Thymus (tissue), 14 donors: ENCODE measurements at places on chromosomes 4 and X.

DNA sequence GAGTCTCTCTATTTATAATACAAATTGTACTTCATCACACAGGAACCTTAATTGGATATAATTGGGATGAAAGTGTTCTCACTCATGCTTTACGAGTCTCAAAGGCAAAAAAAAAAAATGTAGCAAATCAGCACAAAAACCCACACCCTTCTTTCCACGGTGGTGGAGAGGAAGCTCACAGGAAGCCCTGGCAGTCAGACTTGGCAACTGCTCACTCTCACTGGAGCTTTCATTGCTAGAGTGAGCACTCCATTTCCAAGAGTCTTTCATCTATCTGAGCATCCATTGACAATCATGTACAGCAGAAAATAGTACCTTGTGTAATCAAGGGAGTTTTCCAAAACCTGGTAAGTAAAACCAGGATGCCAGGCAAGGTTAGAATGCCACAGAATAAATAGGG, 2159.4 kb upstream of the AGA start:
- no peak for DNase-seq

DNA sequence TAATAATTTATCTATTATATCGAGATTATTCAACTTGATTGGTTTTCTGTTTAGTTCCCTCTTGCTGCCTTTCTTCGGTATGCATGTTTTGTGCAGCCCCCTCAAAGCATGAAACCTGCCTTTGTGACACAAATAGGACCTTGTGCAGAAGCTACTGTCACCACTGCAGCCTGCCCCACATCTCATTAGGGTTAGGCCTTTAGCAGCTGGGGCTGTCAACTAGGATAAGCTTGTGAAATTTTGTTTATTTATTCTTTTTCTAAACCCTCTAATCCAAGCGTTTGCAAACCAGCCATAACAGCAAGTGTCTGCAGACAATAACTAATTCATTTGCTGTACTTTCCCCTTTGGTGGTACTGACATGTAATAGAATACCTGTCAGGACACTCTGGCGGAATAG, 258.9 kb downstream of the RCHY1 start:
- no peak for DNase-seq

GRCh38 chr4:56206258-56206657, 181.0 kb downstream of the AASDH start:
- no peak for DNase-seq

GRCh38 chrX:146449243-146449642, 360.3 kb upstream of the CXorf51B start:
- DNase-seq = no peak

DNA sequence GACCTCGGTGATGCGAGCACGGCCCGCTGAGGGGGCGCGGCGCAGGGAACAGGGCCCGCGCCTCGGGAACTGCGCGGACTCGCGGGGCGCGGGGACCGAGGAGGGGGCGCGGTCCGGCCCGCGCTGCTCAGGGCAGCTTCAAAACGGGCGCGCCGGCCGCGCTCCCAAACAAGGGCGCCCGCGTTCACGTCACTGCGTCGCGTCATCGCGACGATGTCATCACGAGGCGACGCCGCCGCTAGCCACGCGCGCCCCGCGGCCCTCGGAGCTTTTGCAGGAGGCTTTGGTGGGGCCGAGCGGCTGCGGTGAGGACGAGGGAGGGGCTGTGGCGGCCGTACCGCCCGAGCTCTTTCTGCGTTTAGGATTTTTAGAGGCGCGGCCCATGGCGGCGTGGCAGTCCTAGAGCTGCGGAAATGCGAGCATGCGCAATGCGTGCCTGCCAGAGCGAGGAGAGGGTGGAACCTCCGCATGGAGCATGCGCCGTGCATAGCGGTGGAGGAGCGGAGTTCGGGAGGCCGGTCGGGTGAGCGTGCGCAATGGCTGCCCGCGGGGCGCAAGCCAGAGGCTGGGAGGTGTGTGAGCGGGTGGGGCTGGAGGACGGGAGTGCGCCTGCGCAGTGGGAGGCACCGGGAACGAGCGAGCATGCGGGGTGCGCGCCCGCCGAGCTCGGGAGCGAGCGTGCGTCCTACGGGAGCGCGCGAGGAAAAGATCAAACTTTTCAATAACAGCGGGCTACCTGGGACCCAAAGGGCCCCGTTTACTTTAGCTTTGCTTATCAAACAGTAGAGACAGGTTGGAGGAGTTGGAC, at the start of gene PPP2R3B:
Gene PPP2R3B (minus strand): TSS at position 140 of the 808 bp plus-strand sequence. CDS start 216 bp downstream, outside the sequence.
- DNase-seq = peak; percentile 98

GRCh38 chrX:115949900-115950822, 220.4 kb upstream of the AGTR2 start:
- peak; percentile 19 for DNase-seq

DNA sequence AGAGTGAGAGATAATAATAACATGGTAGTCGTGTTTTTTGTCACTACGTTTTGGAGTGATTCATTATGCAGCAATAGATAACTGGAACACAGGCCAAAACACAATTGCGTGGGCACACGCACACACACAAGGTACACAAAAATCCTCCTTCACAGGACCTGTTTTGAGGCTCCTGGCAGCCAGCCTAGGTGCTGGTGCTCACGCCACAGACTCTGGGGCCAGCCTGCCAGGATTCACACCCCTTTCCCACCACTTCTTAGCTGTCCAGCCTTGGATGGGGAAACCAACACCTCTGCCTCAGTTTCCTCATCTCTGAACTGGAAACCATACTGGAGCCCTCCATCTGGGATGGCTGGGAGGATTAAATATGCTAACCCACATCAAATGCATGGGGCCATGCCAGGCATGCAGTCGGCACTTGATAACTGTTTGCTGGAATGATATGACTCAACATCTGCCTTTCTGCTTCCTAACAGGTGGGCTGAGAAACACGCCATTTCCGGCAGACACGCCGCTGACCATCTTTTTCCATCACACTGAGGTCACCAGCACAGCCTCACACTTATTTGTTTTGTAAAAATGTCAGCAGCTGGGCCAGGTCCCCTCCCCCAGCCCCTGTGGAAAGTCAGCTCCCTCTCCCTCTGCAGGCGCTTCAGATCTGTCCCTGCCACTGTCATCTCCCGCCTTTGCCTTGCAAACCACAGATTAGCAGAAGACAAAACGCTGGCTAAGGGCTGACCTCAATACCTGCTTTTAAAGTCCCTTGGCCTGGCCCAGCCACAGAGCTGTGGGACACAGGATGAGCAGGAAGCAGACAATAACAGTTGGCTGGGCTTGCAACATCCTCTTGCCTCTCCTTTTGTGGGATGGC, 237.5 kb downstream of the BCOR start:
- no peak for DNase-seq

- DNase-seq = no peak
Observed at GRCh38 chr4:54330896-54331295, 101.8 kb downstream of the PDGFRA start.

DNA sequence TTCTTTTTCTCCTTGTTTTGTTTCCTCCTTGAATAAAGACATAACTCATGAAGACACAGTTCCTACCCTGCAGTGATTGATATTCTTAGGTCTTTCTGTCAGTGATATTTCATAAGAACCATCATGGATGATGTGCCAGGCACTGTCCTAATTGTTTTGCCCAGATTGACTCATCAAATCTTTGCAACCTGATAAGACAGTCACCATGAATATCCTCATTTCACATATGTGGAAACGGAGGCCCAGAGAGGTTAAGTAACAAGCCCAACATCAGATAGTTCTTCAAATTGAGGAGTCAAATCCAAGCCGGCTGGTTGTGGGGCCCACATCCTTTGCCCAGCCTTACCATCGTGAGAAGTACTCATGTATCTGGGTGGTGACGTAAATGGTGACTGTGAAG, 69.9 kb downstream of the SEL1L3 start:
- no peak for DNase-seq

- no peak for DNase-seq
Observed at GRCh38 chr4:71456841-71457240, 118.0 kb downstream of the SLC4A4 start.
